ENCODE measurements at places on chromosomes 5 and 9.

GRCh38 chr5:144481861-144482260 lies 311.2 kb downstream of the KCTD16 start:
- no peak for DNase-seq

- no peak for DNase-seq
Measured at GRCh38 chr9:19649336-19650041, 139.3 kb downstream of the SLC24A2 start.

GRCh38 chr5:120504057-120504456 lies 40.0 kb downstream of the PRR16 start:
- no peak for DNase-seq

DNA sequence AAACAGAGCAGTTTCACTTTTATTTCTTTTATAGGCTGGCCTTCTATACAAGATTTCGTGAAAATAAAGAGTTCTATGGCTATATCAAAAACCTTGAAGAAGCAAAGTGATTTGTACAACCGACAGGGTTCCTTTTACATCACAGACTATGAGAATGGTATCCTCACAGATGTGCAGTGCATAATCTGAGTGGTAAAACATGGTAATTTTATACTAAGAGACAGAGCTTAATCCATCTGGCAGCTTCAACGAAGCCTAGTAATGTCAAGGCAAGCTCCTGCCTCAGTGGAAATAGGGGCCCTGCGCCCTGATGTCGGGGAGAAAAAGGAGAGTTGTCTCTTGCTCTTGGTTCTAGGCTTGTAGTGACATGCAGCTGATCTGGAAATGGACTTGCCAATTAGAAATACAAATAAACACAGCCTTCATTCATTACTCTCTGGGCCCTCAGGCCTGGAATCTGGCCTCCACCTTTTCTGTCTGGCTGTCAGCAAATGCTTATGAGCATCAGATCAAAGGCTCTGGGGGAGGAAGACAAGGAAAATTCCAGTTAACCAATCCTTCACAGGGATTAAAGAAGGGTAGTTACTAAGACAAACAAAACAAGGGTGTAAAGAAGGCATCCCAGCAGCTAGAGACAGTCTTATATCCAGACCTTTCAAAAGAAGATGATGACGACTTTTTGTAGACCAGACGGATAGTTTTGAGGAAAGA lies 33.6 kb upstream of the TRIM32 start:
- DNase-seq, result no peak

DNA sequence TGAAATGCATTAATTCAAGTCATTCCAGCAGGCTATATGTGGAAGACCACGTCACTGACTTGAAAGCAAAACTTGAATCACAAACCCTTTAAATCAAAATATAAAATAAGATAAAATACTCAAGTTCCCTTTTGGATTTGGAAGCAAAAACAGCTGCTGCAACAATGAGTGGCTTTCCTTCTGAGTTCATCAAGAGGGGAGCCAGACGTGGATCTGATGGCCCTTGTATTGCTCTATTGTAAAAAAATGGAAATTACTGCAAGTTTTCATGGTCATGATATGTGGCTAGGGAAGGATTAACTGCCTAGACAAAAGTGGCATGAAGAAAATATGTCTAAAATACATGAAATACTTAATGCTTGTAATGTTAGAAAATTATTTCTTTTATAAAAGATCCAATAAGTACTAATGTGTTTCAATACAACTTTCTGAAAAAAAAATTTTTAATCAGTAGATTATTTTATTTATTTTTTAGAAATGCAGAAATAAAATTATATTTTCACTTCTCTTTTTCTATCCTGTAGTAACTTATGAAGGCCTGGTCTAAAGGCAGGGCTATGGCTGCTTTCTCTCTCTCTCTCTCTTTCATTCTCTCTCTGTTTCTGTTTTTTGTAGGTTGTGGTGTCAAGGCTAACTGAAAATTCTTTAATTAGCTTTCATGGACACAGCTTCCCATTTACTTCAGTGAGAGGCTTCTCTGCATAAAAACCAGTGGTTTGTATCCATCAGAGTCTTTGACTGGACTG lies 24.0 kb downstream of the LIX1 start:
- DNase-seq, result no peak

DNA sequence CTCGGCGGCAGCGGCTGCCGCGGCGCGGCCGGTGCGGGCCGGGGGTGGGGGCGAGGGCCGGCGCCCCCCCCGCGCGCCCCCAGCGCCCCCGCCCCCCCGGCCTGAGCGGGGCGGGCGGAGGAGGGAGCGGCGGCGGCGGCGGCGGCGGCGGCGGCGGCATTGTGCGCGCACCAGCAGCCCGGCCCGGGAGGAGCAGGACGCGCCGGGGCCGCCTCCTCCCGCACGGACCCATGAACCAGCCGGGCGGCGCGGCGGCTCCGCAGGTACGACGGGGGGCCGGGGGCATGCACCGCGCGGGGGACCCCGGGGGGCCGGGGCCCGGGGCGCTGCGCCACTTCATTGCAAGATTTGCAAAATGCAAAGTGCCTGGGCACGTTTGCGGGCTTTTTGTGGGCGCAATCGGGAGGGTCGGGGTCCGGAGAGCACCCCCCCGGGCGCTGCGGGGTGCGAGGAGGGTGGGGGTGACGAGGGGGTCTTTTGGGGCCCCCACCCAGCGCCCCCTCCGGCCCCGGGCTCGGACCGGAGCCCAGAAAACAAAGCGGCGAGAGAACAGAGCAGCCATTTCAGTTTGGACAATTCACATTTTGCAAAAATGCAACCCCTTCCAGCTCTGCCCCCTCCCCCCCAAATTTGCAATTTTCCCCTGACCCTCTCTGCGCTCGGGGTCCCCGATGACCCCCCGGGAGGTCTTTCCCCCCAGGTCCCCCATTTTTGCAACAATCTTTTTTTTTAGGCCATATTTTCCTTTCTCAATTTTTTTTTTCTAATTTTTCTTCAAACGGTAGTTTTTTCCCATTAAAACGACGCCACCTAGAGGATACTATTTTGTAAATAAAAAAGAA lies at the start of gene ZNF618:
Gene ZNF618 (plus strand): TSS at position 159 of the 842 bp plus-strand sequence. CDS start 72 bp downstream, at position 231.
- DNase-seq, result no peak

GRCh38 chr5:90506221-90506620 lies 23.2 kb downstream of the LYSMD3 start:
- no peak for DNase-seq

Data from suprapubic skin (tissue), 4 donors.